ENCODE measurements at places on chromosomes 4 and X. TPM values are rescaled to one million over a fixed set of nuclear protein-coding genes. Genes with fewer than 3 reads are reported as not detected.

The CMC4 gene
- 27.0 TPM for total RNA-seq

The ARX gene
- total RNA-seq, result not detected

The SLC4A4 gene
- total RNA-seq, result 0.90 TPM

The SEPTIN11 gene
- 189 TPM for total RNA-seq

The BTK gene
- total RNA-seq, result 3.7 TPM

The CXCL13 gene
- total RNA-seq, result not detected

The ARAP2 gene
- 17.6 TPM for total RNA-seq

The OPN1MW3 gene
- total RNA-seq, result not detected

The EDA gene
- total RNA-seq, result 9.2 TPM

The ADH4 gene
- total RNA-seq, result 0.59 TPM

The MCF2 gene
- total RNA-seq, result 0.22 TPM

All from tibial nerve (tissue), 4 donors.